ENCODE measurements at places on chromosomes 11 and 22.

GRCh38 chr11:1491379-1491778 lies 4.8 kb upstream of the MOB2 start:
- DNase-seq: no peak

DNA sequence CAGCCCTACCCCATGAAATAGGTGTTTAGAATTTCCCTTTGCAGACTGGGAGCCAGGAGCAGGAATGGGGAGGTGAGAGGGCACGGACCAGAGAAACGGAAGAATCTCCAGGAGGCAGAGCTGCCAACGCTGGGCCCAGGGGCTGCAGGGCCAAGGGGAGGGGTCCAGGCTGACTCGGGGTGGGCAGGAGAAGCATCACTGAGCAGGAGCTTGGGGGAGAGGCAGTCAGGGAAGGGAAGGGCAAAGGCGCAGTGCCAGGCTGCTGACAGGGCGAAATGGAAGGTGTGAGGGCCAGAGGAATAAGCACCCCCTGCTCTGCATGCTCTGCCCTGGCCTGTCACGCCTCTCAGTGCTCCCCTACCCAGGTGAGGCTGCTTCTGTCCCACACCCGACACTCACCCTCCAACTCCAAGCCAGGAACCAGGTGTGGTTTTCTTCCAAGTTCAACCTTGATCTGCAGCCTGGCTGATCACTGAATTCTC lies 14.5 kb downstream of the LRRC32 start:
- no peak for DNase-seq

GRCh38 chr11:78876676-78877075 lies 302.0 kb upstream of the NARS2 start:
- DNase-seq: no peak

DNA sequence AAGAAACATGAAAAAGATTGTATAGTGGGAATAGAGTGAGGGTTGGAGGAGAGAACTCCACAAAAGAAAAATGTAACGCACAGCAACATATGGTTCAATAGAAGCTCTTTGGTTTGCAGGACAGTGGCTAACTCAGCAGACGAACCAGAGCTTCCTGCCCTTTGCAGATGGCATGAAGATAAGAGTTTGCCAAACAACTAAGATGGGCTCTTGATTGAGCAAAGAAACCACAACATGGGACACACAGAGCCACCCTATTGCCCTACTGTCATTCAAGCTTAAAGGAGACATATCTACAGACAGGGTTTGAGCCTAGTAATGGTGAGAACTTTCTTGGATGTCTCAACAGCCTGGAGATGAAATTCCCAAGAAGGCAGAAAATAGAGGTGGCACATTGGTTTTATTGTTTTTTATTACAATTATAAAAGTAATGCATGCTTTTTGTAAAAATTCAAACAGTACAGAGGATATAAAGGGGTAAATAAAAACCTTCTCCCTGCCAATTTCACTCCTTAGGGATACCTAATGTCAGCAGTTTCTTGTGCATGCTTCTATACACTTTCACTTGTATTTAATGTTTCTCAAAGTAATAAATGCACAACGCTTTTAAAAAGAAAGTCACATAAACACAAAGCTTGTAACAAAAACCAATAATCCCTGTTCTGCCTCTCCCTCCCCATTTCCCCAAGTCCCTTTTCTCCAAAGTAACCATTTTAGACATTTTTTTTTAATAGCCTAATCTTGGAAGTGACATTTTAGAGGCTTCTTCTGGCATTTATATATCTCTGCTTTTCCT lies 63.7 kb downstream of the COPB1 start:
- DNase-seq: no peak

DNA sequence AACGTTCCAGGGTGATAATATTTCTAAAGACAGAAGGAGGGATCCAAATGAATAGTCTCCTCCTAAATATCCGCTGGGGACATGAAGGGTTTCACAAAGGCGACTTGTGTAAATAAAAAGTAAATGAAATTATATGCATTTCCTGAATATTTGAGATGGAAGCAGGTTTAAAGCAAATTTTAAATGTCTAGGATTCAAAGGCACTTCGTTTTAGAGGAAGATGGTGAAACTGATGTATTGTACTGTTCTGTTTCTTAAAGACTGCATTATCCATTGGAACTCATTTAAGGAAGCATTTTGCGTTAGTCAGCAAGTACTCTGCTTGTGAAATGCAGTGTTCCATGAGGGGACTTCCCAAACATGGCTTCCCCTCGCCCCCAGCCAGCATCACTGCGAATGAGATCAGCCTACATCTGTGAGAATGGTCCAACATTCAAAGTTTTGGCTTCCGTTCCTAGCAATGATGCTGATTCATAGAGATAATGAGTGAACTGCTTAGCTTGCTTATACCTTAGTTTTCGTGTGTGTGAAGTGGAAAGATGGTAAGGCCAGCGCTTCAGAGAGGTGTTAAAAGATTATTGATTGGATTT lies 1.5 kb downstream of the RAB39A start:
- no peak for DNase-seq

DNA sequence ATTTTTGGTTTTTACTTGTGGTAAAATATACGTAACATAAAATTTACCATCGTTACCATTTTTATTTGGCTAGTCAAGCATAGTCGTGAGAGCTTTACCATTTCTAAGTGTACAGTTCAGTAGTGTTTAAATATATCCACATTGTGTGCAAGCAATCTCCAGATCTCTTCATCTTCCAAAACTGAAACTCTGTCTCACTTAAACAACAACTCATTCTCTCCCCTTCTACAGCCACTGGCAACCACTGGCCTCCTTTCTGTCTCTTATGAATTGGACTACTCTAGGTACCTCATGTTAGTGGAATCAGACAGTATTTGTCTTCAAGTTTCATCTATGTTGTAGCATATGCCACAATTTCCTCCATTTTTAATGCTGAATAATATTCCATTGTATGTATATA lies 37.4 kb downstream of the SMC1B start:
- no peak for DNase-seq

- no peak for DNase-seq
These were observed 12.1 kb downstream of the OR10D3 start for GRCh38 chr11:124195189-124195734.

- no peak for DNase-seq
These were observed 20.2 kb downstream of the RFPL1 start for GRCh38 chr22:29458551-29458950.

GRCh38 chr11:36736103-36736502 lies 138.1 kb upstream of the RAG2 start:
- DNase-seq: no peak

DNA sequence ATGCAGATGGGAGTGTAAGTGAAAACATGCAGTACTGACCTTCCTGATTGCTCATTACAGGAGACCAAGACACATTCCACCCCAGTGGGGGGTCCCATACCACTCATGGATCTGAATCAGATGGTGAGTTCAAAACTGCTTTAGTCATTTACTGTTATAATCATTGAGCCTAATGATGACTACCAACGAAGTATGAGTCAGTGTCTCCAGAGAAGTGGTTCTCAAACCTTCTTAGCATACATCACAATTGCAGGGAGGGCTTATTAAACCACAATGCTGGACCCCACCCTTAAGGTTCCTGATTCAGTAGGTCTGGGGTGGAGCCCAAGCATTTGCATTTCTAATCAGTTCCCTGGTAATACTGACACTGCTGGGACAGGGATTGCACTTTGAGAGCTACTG lies 75.8 kb downstream of the CD44 start:
- peak; percentile 36 for DNase-seq

DNA sequence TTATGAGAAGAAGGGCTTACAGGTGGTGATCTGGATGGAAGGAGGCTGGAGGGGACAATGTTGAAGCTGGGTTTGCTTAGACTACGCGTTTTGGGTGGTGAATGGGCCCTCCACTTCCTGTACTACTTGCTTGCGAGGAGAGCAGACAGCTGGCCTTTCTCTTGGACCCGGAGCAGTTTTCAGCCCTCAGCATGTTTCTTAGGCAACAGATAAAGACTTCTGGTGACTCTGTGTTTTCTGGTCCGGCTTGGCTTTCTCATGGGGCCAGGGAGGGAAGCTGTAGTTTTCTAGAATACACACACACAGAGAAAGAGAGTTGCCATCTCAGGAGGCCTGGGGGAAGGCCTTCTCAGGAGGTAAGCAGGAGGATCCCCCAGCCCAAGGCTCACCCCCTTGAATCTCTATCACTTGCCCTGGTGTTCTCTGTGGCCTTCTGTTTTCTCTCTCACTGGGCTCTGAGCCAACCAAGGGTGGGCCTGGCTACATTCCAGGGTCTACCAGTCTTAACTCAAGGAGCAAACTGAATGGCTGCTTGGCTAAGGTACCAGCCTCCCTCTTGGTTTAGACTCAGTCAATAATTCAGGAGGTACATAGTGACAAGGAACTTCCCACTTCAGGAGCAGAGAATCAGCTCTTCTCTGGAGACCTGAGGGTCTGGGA lies 2.4 kb downstream of the CCS start:
- no peak for DNase-seq

GRCh38 chr11:36364551-36365325 lies 68.7 kb downstream of the PRR5L start:
- no peak for DNase-seq

- no peak for DNase-seq
These were observed 103.3 kb downstream of the SCN3B start for GRCh38 chr11:123551079-123551478.

GRCh38 chr22:32823024-32823730 lies 21.7 kb downstream of the TIMP3 start:
- no peak for DNase-seq

DNA sequence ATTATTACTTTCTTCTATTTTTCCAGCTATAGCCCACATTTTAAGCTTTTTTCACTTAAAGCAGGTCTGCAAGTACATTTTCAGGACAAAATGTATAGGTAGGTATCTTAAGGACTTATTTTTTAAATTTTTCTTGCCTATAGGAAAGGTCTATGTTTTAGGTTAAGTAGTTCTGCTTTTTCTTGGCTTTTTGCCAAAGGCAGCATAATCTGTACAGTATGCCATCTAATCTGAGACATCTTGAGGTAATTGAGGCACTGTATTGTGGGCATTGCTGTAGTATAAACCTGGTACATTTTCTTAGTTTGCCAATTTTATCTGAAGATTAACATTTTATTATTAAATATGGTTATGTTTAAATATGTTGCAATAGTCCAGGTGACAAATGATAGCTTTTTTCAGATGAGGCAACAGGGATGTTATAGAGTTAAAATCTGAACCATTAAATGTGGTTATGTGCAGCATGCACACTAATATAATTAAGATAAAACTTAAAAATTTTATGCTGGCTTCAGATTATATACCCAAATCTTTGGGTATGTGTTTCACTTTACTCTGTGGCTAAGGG lies 42.9 kb downstream of the QSER1 start:
- no peak for DNase-seq

DNA sequence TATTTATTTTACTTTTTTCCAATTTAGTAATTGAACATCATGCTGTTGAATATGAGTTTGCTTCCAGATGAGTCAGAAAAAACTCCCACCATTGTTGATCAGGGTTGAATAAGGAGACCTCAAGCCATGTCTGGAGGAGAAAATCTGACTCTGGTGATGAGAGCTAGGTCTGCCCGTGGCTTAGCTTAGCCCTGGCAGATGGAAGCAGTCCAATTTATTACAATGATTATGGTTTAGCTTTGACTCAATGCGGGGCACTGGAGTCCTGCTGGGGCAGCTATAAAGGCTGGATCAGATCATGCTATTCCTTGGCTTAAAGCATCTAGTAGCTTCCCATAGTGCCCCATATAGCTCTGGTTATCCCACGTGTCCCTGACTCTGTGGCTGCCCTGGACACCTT lies 506.5 kb downstream of the MN1 start:
- DNase-seq: no peak

DNA sequence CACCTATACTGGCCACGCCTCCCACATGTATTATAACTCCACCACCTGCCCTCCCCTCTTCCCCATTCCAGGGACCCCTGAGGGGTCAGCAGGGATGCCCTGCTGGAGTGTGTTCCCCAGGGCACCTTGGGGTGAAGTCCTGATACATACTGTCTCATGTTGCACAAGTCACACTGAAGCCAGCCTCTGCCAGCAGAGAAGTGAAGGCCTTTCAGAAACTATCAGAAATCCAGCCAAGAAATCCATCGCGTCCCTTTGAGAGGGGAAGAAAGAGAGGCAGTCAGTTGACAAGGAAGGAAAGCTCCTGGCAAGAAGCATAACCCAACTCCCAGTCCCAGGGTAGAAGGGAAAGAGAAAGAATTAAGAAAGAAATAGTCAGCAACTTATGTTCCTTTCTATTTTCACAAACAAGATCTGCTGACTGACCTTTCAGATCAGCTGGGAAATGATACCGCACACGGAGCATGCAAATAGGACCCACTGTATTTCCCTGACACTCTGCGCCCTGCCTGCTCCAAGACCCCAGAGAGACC lies 45.2 kb downstream of the SC5D start:
- no peak for DNase-seq

DNA sequence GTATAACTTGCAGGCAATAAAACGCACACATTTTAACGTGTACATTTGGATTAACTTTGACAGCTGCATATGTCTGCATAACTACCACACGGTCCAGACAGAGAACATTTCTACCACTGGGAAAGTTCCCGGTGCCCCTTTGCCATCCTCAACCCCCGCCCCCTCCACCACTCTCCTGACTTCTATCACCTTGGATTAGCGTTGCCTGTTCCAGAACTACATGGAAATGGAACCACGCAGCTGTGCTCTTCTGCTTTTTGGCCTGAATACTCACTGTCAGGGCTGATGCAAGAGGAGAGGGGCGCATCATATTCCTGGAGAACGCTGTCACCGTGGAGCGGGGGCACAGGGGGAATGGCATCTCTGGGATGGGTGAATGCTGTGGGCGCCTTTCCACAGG lies 62.1 kb downstream of the LRP5 start:
- no peak for DNase-seq

DNA sequence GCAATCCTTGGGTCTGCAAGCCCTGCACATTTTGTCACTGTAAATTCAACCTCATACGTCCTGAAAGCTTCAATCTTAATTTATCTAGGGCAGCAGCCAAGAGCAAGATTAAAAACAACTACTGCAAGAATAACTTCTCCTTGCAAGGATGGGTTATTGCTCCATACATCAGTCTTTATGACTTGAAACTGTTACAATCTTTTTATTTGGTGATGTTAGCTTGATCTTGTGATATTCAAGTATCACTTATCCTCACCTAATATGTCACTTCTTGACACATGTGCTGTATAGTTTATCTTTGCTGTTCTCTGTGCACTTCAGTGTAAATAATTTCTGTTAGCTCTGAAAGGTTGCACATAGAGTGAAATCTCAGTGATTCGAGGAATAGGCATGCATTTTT lies 14.7 kb upstream of the APLP2 start:
- DNase-seq: no peak

DNA sequence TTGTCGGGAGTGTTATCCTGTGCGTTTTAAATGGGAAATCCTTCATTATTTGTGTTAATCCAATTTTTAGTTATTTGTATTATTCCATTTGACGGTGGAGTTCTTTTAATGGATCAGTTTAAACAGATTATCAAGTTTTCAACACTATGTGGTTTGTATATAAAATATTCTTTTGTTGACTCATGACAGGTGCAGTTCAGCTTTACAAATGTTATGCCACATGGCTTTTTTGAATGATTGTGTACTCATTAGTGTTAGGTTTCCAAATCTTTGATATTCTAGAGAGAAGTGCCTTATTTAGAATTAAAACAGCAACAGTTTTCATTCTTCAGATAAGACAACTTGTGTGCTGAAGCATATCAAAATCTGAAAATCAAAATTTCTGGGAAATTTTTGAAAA lies 2.4 kb downstream of the JAM3 start:
- no peak for DNase-seq

- DNase-seq: no peak
These were observed 77.0 kb downstream of the CD44 start for GRCh38 chr11:35215945-35216344.
